ENCODE measurements at places on chromosomes 7 and 10. TPM values are rescaled to one million over a fixed set of nuclear protein-coding genes. Genes with fewer than 3 reads are reported as not detected.

The VPS37D gene
- total RNA-seq, result 6.9 TPM

DNA sequence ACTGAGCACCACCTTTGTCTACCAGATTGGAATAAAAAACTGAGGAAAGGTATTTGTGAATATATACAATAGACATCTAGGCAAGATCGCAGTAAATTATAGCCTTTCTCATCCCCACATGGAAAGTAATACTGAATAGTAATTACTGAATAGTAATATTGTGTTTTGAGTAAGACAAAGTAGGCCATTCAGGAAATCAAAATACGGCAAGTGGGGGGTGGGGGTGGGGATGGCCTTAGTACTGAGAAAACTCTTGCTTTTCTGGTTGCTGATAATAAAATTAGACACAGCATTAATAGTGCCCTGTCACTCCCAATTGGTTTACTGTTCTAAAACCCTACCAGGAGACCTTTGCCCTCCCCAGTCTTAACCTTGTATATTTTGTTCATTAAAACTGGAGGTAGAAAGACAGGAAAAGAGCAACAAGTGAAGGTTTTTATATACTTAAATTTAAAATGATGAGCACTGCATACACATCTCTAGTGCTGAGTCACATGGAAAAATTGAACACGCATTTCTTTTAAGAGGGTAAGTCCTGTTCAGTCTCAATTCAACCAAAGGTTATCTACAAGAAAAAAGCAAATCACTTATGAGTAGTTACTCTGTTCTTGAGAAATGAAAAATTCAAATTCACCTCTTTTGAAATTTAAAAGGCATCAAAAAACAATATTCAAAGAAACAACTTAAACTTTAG lies 65.6 kb downstream of the IGF2BP3 start:
- no peak for DNase-seq

The ZNF107 gene
- total RNA-seq, result 11.3 TPM

- DNase-seq, result no peak
Measured at GRCh38 chr10:10551596-10552301, 465.9 kb upstream of the CELF2 start.

GRCh38 chr7:155462163-155462735 lies 4.3 kb downstream of the EN2 start:
- DNase-seq, result no peak

DNA sequence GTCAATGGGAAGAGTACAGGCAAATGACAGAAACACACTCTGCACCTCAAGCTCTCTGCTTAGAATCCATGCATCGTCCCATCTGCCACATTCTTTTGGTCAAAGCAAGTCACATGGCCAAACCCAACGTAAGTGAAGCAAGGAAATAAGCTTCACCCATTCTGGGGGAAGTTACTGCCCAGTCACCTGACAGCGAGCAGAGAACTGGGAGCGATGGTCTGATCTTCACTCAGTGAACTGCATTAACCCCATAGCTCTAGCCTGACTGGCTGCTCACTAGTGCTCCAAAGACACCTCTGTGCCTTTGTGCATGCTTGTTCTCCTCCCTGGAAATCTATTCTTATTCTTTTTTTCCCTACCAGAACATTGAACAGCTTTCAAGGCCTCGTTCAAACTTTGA lies 89.9 kb downstream of the APBB1IP start:
- no peak for DNase-seq

DNA sequence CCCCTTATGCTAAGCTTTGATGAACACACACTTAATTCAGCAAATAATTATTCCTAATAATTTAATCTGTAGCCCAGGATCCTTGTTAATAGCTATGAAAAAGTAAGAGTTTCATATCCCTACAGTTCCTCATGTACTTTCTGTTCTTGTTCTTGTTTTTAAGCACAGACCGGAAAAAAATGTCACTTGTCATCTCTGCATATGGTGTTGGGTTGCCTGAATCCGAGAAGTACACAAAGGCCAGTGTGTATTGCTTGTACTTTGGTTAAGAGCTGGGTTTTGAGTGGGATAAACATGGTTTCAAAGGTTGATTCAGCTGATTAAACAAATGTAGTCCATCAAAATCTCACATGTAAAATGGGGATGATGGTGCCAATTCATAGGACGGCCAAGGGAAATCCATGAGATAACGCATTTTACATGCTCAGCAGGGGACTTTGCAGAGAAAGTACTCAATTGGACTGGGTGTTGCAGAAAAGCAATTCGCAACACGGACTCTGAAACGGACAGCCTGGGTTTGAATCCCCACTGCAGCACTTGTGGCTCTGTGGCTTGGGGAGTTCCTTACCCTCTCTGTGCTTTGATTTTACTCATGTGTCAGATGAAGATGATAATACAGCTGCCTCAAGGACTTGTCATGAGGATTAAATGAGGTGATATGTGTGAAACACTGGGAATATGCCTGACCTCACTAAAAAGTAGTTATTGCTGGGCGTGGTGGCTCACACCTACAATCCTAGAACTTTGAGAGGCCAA lies 71.7 kb downstream of the MAP3K8 start:
- DNase-seq, result no peak

- no peak for DNase-seq
Measured at GRCh38 chr10:72006026-72006425, 41.8 kb downstream of the CHST3 start.

- no peak for DNase-seq
Measured at GRCh38 chr7:152467225-152467624, 31.4 kb upstream of the KMT2C start.

GRCh38 chr7:120114626-120115025 lies 158.3 kb upstream of the KCND2 start:
- DNase-seq, result peak; percentile 20

GRCh38 chr7:150875791-150876190 lies 23.5 kb downstream of the AOC1 start:
- no peak for DNase-seq

The SRRM3 gene
- 0.40 TPM for total RNA-seq

GRCh38 chr7:39414224-39415035 lies 151.8 kb upstream of the YAE1 start:
- peak; percentile 17 for DNase-seq

DNA sequence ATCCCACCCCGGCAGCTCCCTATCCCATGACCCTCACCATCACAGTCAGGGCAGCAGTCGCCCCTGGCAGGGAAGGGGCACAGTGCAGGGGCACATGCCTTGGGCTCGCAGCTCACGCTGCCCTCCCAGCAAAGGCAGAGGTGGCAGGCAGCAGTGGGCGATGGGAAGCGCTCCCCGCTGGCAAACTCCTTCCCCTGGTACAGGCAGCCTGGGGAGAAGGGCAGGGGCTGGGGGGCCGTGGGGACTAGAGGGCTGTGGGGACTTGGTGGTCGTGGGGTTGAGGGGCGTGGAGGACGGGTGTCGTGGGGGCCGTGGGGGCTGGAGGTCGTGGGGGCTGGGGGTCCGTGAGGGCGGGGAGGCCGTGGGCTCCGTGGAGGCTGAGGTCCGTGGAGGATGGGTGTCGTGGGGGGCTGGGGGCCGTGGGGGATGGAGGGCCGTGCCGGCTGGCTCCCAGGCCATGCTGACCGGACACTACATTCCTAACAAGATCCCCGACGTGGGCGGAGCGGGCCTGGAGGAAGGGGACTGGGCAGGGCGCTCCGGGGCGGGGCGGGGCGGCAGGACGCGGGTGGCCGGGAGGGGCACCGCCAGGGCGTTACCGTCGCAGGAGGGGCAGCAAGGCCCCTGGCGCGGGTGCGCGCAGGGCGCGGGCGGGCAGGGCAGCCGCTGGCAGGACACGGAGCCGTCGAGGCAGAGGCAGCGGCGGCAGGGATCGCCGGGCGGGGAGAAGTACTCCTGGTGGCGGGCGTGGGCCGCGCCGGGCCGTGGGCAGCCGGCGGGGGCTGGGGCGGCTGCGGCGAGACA lies 20.0 kb downstream of the KCP start:
- no peak for DNase-seq

- no peak for DNase-seq
Measured at GRCh38 chr10:66008221-66008620, 917.6 kb upstream of the LRRTM3 start.

GRCh38 chr7:81534446-81534845 lies 235.4 kb downstream of the HGF start:
- DNase-seq, result peak; percentile 46

DNA sequence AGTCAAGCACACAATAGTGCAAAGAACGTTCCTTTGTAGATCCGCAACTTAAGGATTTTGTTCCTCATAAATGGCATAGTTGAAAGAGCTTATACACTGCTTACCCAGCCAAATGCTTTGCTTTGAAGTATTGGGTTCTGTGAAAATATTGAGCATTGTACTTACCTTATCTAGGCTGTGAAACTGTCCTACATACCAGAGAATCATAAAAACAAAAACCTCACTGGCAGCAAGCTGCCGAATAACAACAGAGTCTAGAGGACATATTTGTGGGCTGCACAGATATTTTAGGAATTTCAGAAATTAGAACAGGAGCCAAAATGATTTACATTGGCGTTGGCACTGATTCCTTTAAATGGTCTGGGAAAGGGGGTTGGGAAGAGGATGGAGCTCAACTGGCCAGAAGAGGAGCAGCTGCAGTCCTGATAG lies 174.8 kb downstream of the RTKN2 start:
- peak; percentile 93 for DNase-seq

DNA sequence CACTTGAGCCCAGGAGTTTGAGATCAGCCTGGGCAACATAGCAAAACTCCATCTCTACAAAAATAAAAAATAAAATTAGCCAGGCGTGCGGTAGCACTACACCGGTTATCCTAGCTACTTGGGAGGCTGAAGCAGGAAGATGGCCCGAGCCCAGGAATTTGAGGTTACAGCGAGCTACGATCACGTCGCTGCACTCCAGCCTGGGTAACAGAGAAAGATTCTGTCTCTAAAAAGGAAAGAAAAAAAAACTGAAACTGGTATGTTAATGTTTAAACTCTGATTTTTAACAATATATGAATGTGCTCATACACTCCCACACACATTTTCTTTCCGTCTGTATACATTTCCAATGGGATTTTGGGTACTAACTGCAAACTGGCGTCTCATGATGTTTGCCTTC lies 140.6 kb upstream of the KMT2E start:
- no peak for DNase-seq

The STRIP2 gene
- total RNA-seq, result 100 TPM

- DNase-seq, result no peak
Measured at GRCh38 chr7:45972629-45973312, 51.7 kb upstream of the IGFBP3 start.

The PLPP4 gene
- 0.46 TPM for total RNA-seq

- DNase-seq, result peak; percentile 87
Measured at GRCh38 chr10:132571650-132572544, 34.3 kb downstream of the INPP5A start.

DNA sequence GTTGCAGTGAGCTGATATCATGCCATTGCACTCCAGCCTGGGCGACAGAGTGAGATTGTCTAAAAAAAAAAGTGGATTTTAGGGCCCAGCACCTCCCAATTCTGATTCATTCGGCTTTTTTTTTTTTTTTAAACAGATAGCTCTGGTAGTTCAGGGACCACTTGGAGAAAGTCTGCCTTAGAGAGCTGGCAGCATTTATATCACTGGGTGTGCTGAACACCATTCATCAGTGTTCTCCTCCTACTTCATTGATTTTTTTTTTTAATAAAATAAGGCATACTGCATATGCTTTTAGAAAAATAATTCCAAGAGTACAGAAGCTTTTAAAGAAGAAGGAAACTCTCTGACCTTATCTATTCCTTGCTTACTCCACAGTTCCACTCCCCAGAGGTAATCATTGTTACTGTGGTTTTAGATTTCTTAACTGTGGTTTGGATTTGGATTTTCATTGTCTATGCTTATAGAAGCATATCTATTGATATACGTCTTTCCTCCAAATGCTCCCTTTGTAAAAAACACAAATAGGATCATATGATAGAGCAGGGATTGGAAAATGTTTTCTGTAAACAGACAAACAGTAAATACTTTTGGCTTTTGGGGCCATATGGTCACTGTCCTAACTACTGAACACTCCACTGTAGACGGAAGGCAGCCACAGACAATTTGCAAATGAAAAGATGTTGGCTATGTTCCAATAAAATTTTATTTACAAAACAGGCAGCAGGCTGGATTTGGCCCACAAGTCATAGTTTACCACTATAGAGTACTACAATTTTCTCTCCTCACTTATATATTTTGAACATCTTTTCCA lies 21.1 kb upstream of the SAR1A start:
- DNase-seq, result peak; percentile 38

DNA sequence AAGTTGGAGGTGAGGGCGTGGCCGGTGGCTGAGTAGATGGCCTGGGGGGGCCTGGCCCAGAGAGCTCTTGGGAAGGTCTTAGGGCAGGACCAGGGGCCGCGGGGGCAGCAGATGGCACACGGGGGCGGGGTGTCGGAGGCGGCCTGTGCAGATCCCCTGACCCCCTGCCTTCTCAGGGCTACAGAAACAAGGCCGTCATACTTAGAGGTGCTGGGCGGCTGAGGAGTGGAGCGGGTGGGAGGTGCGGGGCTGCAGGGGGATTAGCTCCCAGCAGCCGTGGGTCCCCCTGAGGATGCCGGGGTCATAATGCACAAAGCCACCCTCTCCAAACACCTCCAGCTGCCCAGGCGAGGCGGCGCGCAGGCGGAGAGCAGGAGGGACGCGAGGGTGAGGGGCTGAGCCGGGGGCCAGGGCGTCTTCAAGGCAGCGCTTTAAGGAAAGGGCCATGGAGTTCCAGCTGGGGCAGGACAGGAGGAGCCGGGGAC lies 40.4 kb upstream of the ZNF32 start:
- no peak for DNase-seq

The OPALIN gene
- not detected for total RNA-seq

DNA sequence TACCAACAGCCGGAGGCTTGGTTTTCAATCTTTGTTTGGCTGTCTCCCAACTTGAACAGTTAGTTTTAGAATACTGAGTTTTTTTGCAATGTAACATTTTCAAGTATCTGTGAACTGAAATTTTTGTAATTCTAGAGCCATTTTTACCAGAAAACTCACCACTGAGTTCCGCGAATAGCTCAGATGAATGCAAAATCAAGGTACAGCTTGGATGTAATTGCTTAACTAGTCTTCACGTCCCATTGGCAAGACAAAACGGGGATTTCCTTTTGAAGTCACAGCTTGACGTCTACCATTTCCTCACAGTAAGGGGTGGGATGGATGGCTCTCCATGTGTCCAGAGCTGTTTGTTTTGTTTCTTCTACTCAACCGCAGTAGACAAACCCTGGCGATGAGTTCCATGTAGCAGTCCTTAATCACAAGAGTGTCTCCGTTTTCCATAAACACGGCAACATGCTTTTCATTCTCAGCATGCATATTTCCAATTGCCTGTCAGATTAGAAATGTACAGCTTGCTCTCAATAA lies 55.8 kb upstream of the FGFR2 start:
- no peak for DNase-seq

GRCh38 chr10:101241840-101242707 lies 12.8 kb upstream of the LBX1 start:
- DNase-seq, result peak; percentile 10

GRCh38 chr7:44289341-44290251 lies 35.8 kb downstream of the CAMK2B start:
- DNase-seq, result no peak

DNA sequence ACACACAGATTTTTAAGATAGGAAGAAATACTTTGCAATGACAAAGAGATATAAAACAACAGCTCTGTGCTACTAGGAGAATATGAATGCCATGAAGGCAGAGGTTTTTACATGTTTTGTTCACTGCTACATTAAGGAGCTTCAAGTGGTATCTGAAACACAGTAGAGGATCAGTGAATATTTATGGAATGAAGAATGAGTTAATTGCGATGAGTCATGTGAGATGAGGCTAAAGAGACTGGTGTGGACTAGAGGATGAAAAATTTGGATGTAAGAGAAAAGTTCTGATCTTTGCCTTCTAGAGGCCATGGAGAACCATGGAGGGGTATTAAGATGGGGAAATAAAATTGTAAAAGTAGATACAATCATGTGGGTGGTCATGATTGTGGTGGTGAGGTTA lies 434.2 kb downstream of the PHTF2 start:
- DNase-seq, result peak; percentile 45

All from LHCN-M2 (cell line).